ENCODE measurements at places on chromosomes 1 and 21.

DNA sequence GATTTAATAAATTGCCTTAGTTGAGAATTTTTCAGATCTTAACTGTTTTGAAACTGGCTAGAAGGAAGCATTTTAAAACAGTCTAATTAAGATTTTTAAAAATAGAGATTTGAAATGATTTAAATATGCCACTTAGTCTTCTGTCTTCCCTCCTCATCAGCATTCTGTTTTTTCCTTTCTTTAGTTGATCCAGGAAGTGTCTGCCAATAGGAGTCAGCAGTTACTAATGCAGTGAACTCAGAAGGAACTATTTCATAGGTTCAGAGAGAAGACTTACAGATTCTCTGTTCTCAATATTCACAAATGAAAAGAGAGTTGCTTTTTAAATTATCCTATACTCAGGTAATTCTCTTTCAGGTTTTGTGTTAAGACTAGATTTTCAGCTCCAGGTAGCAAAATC is 84.5 kb downstream of the RPS6KC1 start:
- DNase-seq = no peak

GRCh38 chr1:2209400-2210083 is 15.0 kb upstream of the FAAP20 start:
- DNase-seq = no peak

- DNase-seq = no peak
These were observed 24.7 kb upstream of the STUM start for GRCh38 chr1:226523646-226524406.

- no peak for DNase-seq
These were observed 176.3 kb downstream of the PTPRU start for GRCh38 chr1:29412591-29412990.

- no peak for DNase-seq
These were observed 36.6 kb upstream of the LCE5A start for GRCh38 chr1:152473887-152474537.
